Endothelial cell of umbilical vein (primary cell): ENCODE measurements at places on chromosomes 11 and 22. TPM values are rescaled to one million over a fixed set of nuclear protein-coding genes. Genes with fewer than 3 reads are reported as not detected.

Gene KRTAP5-9
- 0.28 and 0.35 TPM in 2 replicates for polyA plus RNA-seq

Gene TRIM49B
- not detected in 2 replicates for polyA plus RNA-seq

GRCh38 chr11:46335890-46336562 is 11.2 kb upstream of the DGKZ start:
- peaks cover 32% of the 10 kb centered on the region for H3K27me3 ChIP-seq
- no peak for DNase-seq
- H3K4me1 ChIP-seq = peaks cover 3% of the 10 kb centered on the region
- no peak overlapping the region for H3K4me3 ChIP-seq
- no peak overlapping the region for H3K27ac ChIP-seq
- H3K36me3 ChIP-seq = no peaks in the 10 kb centered on the region

DNA sequence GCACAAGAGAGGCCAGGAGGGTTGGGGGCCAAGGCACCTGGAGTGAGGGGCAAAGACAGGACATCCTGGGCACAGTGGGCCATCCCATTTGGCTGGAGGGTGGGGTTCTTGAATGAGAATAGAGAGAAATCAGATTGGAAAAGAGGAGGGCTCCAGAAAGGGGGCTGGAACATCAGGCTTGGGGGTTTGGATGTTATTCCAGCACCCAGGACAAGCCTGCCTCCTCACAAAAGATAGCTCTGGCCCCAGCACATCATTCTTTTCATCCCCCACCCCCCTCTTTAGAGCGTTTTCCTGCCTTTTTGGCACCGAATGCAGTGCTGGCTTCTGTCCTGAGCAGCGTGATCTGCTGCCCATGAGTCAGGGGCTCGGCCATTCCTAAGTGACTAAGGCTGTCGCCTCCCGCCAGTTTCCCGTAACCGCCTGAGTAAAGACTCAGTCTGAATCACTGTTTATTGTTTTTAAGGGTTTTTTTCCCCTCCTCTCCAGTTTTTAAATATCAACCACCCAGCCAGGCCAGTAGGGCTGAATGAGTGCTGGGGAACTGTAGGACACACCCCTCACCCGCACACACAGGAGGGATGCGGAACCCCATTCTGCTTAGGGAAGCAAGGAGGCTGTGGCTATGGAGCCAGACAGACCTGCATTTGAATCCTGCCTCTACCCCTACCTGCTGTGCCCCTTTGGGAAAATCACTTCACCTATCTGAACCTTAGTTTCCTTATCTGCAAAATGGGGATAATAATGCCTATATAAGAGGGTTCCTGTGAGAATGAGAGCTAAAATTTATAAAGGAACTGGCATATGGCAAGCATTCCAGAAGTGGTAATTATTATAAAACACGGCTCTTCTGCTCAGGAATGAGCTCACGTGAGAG is 32.4 kb upstream of the NAV2 start:
- DNase-seq = peak; percentile 98
- no peaks in the 10 kb centered on the region for H3K36me3 ChIP-seq
- no peak overlapping the region for H3K4me3 ChIP-seq
- H3K4me1 ChIP-seq = peaks cover 49% of the 10 kb centered on the region
- H3K27ac ChIP-seq = peak overlapping the region; percentile 99

- peak overlapping the region; percentile 75 for H3K4me3 ChIP-seq
- peaks cover 21% of the 10 kb centered on the region for H3K36me3 ChIP-seq
- H3K4me1 ChIP-seq = peaks cover 31% of the 10 kb centered on the region
- DNase-seq = peak; percentile 85
- peak overlapping the region; percentile 79 for H3K27ac ChIP-seq
- no peaks in the 10 kb centered on the region for H3K27me3 ChIP-seq
Observed at GRCh38 chr11:64777449-64778222, 706 bp downstream of the SF1 start.

- H3K36me3 ChIP-seq = no peaks in the 10 kb centered on the region
- peak; percentile 20 for DNase-seq
- no peak overlapping the region for H3K27ac ChIP-seq
- no peaks in the 10 kb centered on the region for H3K27me3 ChIP-seq
- H3K4me3 ChIP-seq = no peak overlapping the region
Observed at GRCh38 chr22:37701141-37701786, 4.4 kb downstream of the TRIOBP start.

GRCh38 chr11:70584498-70585235 is 186.3 kb downstream of the CTTN start:
- H3K27me3 ChIP-seq = no peaks in the 10 kb centered on the region
- no peak overlapping the region for H3K27ac ChIP-seq

GRCh38 chr11:88310246-88310645 is 27.3 kb downstream of the CTSC start:
- no peak overlapping the region for H3K4me3 ChIP-seq
- DNase-seq = peak; percentile 37
- peaks cover 11% of the 10 kb centered on the region for H3K36me3 ChIP-seq
- no peak overlapping the region for H3K27ac ChIP-seq
- no peaks in the 10 kb centered on the region for H3K27me3 ChIP-seq

- no peak for DNase-seq
- no peaks in the 10 kb centered on the region for H3K27me3 ChIP-seq
Observed at GRCh38 chr11:131762346-131763110, 392.1 kb downstream of the NTM start.

GRCh38 chr11:70688142-70688541 is 289.8 kb downstream of the CTTN start:
- no peak overlapping the region for H3K4me3 ChIP-seq
- no peaks in the 10 kb centered on the region for H3K36me3 ChIP-seq
- no peaks in the 10 kb centered on the region for H3K4me1 ChIP-seq
- no peak overlapping the region for H3K27ac ChIP-seq
- no peaks in the 10 kb centered on the region for H3K27me3 ChIP-seq

DNA sequence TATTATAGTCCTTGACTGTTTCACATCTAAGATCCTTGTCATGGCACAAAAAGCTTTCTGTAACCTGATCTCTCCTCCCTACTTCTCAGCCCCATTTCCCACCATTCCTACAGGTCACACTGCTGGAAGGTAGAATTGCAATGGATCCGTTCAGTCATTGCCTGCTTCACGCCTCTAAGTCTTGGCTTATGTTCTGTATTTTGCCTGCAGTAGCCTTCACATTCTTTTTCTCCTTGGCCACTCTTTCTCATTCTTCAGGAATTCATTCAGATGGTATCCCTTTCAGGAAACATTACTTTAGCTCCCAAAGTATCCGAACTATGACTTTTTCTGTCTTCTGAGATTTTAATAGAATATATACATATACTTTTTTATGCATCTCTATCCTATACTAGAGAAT is 731.5 kb downstream of the NTM start:
- no peaks in the 10 kb centered on the region for H3K36me3 ChIP-seq
- no peaks in the 10 kb centered on the region for H3K27me3 ChIP-seq
- no peaks in the 10 kb centered on the region for H3K4me1 ChIP-seq
- DNase-seq = no peak
